ENCODE measurements at places on chromosomes 4 and X.

DNA sequence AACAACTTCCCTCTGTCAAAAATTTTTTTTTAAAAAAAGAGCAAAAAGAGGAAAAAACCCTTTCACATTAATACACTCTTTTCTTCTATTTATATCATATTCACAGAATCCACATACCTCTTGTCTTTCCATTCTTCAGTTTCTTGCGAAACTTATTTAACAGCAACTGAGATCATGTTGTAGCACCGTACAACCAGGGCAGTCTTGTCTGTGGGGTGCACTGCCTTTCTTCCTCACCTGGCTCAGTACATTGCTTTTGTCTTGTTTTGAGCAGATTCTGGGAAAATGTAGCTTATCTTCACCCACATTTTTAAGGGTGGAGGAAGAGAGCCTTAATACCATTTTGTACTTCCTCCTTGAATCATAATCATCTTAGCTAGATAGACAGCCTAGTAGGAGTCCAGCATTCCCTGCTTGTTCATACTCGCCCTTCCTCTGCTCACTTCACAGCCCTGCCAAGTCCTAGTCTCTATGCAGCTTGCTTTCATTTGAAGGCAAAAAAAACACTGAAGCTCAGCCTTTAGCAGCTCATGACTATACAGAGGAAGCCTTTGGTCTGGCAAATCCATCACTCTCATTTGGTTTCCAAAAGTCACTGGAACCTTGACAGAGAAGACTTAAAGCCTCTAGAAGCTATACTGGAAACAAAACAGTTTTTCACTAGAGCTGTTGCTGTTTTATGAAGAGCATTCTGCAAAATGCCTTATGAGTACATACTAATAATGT, 140.6 kb upstream of the BANK1 start:
- peak; percentile 9 for DNase-seq

DNA sequence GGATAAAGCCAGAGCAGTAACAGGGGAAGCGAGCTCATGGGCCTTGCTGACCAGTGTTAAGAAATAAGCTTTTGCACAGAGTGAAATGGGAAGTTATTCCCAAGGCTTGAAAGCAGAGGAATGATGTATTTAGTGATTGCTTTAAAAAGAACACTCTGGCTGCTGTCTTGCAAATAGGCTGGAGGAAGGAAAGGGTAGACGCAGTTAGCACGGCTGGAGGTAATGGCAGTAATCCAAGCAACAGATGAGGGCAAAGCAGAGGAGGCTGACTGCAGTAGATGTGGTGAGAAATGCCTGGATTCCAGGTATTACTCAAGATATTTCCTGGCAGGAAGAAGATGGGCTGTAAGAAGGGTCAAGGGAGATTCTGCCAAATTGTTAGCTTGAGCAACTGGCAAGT, 1342.3 kb upstream of the AGA start:
- DNase-seq: no peak

GRCh38 chr4:124708517-124709300, 3.8 kb downstream of the ANKRD50 start:
- no peak for DNase-seq

- no peak for DNase-seq
Measured at GRCh38 chrX:136616987-136617685, 30.8 kb upstream of the CD40LG start.

GRCh38 chrX:110015032-110015431, 12.1 kb downstream of the TMEM164 start:
- no peak for DNase-seq

GRCh38 chr4:152981278-152981677, 45.2 kb downstream of the FHDC1 start:
- DNase-seq: no peak

DNA sequence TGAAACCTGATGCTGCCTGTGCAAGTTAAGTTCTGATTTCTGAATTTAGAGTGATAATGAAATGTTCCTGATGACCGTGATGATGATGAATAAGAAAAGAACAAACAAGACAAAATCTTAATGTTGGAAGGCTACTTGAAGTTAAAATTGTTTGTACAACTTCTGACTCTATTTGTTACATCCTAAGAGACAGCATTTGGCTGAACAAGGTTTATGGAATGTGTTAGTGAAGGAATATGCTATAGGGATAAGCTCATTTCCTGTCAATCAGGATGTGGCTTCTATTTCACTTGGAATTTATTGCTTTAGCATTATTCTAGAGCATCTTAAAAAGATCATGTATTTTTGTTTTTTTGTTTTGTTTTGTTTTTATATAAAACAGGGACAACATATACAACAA, 267.5 kb downstream of the FAT4 start:
- DNase-seq: no peak

GRCh38 chr4:8493484-8493883, 52.9 kb downstream of the TRMT44 start:
- no peak for DNase-seq

GRCh38 chrX:77442728-77443127, 4.5 kb upstream of the FGF16 start:
- DNase-seq: no peak

DNA sequence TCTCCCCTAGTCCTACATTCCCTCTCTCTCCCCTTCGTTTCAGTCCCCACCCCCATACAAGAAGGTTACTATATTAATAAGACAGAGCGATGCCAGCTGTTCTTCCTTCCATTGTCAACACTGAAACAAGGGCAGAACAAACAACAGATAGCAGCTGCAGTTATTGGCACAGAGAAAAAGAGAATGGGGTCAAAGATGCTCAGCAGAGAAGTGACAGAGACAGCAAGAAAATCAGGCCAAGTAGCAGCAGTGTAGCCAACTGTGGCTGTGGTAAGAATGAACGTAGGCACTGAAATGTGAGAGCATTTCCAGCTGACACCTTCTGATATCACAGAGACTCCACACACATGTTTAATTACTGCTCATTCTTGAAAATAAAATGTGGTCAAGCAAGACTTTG, 641.8 kb downstream of the FSTL5 start:
- DNase-seq: no peak

DNA sequence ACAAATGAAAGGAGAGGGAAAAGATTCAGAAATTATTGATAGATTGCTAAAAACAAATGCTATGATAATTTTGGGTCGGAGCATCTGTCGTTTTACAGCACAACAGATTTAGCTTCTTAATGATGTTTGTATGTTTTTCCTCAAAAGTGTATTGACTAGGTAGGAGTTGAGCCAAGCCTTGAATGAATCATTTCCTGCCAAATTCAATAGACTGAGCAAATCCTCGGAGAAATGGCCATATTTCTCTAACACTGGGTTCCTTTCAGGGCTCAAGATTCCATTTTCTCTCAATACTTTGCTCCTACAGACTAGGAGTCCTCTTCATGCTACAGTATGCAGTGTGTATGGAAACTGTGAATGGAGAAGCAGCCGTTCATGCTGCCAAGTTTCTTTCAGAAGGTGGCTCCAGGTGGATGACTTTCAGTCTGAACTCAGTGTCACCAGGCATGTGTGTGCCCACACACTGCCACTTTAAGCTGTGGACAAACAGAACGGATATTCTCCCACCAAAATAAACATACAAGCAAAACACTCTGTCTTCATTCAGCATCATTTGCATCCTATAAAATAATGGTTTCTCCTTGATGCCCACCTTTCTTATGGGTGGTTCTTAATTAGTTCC, 146.0 kb downstream of the TBL1X start:
- DNase-seq: no peak

DNA sequence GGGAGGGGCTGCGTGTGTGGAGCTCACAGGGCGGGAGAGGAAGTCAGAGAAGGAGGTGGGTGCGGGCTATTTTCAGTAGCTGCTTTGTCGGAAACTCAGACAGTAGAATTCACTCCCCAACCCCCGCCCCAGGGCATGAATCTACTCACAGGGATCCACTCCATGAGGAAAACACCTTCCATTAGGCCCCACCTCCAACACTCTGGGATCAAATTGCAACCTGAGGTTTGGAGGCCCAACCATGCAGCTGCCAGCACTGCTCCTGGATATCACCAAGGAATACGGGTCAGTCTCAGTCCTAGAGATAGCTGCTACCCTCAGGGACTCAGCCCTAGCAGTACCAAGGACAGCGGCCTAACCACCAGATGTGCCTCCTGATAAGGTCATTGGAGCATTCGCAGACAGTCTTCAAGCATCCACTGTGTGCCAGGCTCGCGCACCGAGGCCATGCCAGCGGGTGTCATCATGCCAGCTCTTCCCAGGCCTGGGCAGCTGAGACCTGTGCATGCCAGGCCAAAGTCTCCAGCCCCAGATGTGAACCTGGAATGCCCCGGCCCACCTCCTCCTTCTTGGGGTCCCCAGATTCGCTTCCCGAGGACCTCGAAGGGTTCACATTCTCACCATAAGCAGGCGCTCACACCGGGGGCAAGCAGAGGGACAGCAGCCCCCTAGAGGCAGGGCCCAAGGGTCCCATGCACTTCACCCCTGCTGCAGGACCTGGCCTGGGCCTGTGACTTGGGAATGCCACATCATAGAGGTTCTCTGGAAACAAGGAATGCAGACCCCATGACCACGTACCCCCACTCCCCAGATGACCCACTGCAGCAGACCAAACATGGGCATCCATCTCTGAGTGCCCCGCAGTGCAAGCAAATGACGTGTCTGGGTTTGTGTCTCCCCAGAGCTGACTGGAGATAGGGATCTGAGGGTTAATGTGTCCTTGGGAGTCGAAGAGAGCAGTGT, 102.3 kb downstream of the ADRA2C start:
- DNase-seq: no peak

GRCh38 chr4:141896687-141897086, 260.3 kb downstream of the IL15 start:
- DNase-seq: no peak

DNA sequence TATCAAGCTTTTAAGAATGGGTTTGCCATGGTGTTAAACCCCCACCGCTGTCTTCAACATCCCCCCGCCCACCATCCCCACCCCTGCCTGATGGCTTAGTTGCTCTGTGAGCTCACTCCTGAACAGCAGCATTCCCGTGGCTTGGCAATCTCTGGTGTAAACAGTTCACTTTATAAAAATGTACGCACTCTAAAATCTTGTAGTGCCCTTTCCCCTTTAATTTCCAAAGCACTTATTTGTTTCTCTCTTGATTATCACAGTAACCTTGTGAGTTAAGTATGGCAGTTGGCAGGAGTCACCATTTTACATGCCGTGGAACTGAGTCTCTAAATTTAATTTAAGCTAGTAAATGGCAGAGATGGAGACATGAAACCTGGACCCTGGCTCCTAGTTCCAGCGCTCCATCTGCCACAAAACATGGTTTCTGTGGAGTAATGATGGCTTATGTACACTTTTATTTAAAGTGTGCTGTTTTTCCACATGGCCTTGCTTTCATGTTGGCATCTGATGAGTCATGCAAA, 123.1 kb downstream of the AFF1 start:
- DNase-seq: no peak

- DNase-seq: no peak
Measured at GRCh38 chr4:6275898-6276806, 6.5 kb downstream of the WFS1 start.

DNA sequence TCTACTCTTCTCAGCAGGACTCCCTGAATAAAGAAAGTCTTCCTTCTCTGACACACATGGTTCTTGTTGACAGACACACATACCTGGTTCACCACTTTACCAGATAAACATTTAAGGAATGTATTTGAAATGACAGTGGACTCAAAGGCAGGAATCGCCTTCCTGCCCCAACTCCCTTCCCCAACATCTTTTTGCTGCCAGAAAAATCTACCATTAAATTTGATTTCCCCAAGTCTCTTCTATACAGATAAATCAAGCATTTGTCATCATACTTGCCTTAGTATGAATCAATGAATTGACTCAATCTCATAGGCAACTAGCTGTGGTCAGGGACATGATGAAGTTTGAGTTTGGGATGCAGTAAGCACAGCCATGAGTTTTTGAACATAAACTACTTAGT, 23.3 kb upstream of the ANXA5 start:
- peak; percentile 49 for DNase-seq

DNA sequence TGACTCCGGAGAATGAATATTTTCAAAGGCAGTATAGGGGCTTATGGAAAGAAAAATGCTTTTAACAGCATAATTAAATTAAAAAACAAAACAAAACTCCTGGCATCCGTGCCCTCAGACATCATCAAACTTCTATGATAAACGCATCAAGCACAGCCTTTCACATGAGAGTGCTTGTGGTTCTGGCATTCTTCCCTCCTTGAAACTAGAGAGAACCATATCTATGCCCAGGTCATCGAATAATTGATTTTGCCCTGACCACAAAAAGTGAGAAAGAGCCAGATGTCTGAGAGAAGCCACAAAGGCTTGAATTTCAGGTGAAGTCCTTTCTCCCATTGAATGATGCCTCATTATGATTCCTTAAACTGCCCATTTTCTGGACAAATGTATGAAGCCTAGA, 286.8 kb downstream of the CBLL2 start:
- no peak for DNase-seq

GRCh38 chr4:134948110-134948642, 746.6 kb upstream of the PABPC4L start:
- no peak for DNase-seq

DNA sequence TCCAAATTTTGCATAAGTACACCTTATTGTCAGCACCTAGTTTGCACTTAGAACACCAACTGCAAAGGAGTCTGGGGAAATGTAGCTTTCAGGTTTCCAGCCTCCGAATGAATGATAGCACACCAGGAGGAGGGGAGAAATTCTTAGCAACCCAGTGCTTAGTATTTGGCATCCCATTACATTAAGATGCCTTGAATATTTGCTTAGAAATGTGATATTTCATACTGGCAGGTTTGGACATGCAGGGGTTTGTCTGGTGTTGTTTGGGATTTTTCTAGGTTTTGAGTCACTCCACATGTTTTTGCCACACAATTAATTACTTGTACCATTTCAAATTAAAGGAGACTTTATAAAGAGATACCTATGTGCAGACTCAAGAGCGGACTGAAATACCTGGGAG, 60.3 kb upstream of the CAMK2D start:
- DNase-seq: no peak

DNA sequence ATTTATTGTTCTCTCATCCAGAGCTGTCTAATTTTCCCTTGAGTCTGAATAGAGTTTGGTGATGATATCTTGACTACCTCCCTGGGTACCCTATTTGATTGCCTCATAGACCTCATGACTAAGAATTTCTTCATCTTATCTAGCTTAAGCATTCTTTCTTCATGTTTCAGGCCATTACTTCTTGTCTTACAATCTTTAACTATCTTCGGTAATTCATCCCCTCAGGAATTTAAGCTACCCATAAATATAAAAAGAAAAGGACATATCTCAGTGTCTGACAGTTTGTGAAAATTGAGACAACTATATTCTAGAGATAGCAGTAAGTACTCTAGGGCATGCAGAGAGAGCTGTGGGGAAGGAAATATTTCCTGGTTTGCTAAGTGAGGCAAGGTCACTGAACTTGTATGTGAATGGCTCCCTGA, 466.1 kb upstream of the GRID2 start:
- DNase-seq: no peak

- DNase-seq: peak; percentile 7
Measured at GRCh38 chr4:54626113-54626512, 31.6 kb upstream of the KIT start.

All from T47D (cell line).